ENCODE measurements at places on chromosomes 3 and 15. TPM values are rescaled to one million over a fixed set of nuclear protein-coding genes. Genes with fewer than 3 reads are reported as not detected.

DNA sequence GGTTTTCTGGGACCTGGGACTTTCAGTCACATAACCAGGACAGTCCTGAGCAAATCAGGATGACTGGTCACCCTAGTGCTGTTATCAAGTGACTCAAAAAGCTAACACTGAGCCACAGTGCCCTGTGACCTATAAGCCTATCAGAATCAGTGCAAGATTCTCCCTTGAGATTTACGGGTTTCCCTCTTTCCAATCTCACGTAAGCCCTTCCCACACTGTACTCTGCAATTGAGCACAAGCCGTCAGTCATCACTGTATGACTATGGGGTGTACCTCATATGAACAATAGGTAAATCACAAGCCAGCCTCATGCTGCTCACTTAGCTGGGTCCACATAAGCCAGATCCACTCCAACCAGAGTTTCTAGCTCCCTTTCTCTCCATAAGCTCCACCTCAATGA is 21.0 kb upstream of the CLDN18 start:
- DNase-seq: no peak

DNA sequence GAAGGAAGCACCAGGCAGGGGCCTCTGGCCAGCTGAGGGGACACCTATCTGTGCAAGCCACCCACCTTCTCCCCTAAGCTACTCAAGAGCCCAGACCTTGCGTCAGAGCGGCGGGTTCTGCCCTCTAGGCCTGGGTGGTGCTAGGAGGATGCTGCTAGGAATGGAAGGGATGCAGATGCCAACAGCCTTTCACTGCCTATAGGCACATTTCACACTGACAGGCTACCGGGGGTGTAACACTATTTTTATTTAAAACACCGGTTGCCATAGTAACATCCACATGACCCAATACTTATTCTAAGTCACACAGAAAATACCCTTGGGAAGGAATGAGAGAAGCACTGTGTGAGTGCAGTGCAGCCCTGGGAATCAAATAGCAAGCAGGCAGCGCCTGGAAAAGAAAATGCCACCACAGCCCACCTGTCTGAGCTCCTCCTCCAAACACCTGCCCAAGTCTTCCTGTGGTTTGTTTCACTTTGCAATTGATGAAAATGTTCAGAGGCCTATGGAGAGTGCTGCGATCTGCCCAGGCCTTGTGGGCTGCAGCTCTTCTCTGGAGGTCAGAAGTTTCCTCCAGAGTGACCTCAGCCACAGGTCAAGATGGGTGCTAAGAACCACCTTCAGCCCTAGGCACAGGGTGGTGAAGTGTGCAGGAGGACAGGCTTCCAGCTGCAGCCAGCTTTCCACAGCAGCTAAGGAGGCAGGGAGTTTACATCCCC is 113.5 kb upstream of the TOPAZ1 start:
- DNase-seq: no peak

DNA sequence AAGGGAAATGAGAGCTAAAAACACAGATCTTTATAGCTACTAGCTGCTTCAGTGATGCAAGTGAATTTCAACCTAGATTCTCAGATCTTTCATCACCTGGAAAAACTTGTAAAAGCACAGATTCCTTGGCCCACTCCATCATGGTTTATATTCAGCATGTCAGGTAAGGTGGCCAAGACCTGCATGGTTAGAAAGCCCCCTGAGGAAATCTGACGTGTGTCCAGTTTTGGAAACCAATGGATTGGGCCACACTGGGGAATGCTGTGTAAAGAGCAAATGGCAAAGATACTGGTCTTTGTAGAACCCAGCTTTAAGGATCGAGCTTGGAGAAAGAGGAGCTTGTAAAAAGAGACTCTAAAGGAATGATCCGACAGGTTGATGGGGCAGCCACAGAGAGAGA is 397.0 kb upstream of the ARRDC4 start:
- no peak for DNase-seq

DNA sequence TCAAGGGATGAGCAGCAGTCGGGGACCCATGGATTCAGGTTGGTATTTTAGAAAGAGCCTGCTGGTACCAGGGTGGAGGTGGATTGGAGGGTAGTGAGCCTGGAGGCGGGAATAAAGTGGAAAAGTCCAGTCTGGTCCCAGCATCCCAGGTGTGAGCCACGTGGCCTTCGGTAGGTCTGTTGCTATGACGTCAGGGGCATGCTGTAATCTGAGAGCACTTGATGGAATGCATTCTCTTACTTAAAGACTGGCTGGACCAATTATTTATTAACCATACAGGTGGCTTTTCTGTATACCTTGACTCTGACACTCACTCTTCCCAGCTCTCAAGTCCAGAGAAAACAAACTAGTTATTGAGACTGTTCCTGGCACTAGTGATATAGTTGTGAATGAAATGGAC is 389.9 kb upstream of the RGMA start:
- DNase-seq: no peak

DNA sequence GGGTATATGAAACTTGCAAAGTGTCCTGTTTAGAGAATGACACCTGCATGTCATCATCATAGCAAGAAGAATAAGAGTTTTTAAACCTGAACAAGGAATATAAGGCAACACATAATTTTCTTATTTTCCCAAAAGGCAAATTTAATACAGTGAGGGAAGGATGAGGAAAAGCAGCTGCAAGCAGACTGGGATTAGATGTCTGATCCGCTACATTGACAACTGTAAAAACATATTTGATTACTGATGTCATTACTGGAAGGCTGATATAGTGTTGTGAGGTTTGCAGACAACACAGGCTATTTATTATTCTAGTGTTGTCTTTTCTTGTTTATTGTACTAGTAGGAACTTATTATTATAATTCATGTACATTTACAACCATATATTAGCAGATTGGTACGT is 528.7 kb downstream of the ZIC1 start:
- DNase-seq: no peak

Gene ANKUB1
- 0.46 TPM for polyA plus RNA-seq

DNA sequence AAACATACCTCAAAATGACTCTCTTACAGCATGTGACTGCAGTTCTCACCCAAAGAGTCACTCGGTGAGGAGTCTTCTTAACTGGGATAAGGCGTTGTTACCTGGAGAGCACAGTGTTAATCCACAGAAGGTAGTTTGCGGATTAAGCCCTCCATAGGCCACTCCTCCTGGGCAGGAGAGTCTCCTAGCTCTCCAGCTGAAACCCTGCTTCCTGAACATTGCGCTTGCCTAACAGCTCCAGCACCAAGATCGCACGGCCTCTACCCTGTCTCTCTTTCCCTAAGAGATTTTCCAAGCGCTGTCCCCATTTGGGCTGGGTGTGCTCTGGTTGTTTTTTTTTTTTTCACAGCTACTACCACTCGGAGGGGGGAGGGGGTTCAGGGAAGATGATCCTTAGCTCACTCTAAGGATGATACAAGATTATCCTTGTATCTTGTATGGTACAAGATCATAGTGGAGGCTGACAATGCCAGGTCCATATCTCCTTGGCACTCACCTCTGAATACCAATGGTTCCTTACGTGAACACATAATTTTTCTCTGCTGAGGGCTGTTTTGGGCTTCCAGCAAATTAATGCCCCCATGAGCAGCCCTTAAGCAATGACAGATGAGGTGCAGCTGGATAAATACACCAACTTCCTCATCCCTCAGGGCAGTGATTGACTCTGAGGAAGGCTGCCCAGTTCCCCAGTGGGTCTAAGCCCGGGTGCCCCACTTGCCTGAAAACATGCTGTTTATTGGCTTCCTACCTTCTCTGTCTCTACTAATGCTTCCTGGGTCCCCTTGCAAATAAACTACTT is 185.2 kb upstream of the TSC22D2 start:
- DNase-seq: no peak

Gene PODXL2
- polyA plus RNA-seq: 47.4 TPM

Gene NR1I2
- 0.84 TPM for polyA plus RNA-seq

GRCh38 chr3:123334056-123334455 is 114.8 kb downstream of the ADCY5 start:
- no peak for DNase-seq

- no peak for DNase-seq
Observed at GRCh38 chr3:15496341-15496664, 25.2 kb downstream of the COLQ start.

Gene GNAT1
- polyA plus RNA-seq: not detected

Gene ADGRG7
- polyA plus RNA-seq: not detected
